ENCODE measurements at places on chromosomes 1 and 21.

DNA sequence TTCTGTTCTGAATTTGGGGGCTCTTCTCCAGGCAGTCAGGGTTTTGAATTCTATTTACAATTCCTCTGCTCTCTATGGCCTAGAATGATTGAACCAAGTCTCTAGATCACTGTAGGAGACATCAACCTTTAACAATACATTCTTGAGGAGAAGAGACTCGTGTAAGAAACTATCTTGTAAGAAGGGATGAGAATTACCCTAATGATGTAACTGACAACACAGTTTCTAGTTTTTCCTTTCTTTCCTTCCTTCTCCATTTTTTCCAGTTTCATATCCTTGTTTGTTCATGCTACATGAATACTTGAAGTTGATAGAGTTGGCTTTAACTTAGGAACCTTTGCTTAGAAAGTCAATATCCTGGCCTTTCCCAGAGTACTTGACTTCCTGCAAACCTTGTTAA is 1.3 kb upstream of the ATP1A1 start:
- no peak for DNase-seq

DNA sequence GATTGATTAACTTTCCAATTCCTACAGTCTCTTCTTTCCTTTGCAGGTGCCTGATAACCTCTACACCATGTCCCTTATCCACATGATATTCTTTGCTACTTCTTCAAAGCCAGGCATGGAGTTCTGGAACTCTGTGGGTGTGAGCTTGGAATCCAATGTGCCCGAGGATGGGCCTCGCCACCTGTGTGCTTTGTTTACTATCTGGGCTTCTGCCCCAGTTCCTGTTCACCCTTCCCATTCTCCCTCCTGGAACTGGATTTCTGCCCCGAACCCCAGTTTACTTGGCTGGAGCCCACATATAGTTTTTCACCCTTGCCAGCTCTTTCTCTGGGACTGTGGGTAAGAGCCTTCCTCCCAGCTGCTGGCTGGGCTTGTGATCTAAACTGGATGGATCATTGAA is 75.2 kb upstream of the AK4 start:
- DNase-seq: no peak

GRCh38 chr1:1430114-1430982 is 5.1 kb upstream of the VWA1 start:
- DNase-seq: no peak

DNA sequence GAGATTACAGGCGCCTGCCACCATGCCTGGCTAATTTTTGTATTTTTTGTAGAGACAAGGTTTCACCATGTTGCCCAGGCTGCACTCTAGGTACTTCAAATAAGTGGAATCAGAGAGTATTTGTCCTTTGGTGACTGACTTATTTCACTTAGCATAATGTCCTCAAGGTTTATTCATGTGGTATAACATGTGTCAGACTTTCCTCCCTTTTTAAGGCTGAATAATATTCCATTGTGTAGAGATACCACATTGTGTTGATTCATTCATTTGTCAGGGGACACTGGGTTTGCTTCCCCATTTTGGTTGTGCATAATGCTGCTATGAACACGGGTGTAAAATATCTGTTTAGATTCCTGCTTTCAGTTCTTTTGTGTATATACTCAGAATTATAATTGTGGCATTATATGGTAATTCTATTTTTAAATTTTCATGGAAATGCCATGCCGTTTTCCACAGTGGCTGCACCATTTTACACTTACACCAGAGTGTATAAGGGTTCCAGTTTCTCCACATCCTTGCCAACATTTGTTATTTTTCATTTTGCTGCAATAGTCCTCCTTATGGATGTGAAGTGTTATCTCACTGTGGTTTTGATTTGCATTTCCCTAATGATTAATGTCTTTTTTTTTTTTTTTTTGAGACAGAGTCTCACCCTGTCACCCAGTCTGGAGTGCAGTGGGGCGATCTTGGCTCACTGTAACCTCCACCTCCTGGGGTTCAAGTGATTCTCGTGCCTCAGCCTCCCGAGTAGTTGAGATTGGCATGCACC is 35.1 kb downstream of the IL6R start:
- no peak for DNase-seq

DNA sequence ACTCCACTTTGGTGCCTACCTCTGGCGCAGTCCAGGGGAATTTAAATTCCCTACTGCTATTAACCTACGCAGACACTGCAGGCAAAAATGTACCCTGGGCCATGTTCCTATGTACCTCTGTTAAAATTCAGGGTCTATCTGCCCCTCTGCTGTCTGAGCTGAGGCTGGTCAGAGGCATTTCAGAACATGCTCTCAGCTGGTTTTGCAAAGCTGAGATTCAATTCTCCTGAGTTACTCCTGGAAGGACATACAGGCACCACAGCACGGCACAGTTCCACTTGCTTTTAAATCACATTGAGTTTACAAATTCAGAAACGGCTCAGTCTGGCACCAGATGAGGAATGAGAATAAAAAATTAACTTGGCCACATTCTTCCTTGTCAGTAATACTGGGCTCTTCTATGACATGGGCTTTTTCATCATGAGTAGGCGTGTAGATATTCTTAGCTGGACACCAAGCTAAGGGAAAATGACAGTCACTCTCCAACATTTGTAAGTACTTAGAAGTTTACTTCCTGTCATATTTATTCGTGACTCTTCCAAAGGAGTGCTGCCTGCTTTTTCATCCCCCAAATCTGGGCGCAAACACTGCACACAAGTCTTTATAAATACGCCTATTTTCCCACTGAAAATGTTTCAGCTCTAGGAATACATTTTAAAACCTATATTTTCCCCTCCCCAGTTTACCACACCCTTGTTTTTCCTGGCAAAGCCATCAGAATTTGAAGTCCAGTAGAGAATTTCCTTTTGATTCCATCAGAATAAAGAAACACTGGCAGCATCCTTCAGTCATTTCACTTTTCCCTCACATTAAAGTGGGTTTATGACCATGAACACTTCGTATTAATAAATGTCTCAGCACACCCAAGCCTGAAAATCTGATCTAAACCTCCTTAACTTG is 1.9 kb downstream of the C1orf198 start:
- DNase-seq: no peak

- DNase-seq: no peak
These were observed 6.2 kb downstream of the SLC2A1 start for GRCh38 chr1:42952303-42953001.

DNA sequence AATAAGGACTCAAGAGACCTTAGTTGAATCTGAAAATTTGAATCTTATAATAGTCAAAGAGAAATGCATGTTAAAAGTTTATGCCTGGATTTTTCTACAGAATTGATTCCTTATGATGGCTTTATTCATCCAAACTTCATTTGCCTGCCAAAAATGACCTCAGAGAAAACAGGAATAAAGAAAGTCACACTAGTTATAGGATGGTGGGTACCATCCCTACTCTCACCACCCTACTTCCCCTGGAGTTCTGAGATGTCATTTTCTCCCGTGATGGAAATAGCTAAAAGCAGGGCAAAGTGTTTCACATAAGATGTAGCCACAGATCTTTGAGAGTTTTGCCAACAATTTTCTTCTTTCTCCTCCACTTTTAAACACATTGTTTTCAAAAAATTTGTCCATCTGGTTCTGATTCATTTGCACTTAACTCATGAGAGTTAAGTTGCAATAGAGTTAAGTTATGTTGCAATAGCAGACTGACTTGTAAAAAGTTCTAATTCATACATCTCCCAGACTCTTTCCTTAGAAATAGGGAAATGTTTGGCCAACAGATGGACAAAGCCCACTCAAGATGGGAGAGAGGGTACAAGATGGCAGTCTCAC is 384.6 kb downstream of the PLPP3 start:
- DNase-seq: no peak

DNA sequence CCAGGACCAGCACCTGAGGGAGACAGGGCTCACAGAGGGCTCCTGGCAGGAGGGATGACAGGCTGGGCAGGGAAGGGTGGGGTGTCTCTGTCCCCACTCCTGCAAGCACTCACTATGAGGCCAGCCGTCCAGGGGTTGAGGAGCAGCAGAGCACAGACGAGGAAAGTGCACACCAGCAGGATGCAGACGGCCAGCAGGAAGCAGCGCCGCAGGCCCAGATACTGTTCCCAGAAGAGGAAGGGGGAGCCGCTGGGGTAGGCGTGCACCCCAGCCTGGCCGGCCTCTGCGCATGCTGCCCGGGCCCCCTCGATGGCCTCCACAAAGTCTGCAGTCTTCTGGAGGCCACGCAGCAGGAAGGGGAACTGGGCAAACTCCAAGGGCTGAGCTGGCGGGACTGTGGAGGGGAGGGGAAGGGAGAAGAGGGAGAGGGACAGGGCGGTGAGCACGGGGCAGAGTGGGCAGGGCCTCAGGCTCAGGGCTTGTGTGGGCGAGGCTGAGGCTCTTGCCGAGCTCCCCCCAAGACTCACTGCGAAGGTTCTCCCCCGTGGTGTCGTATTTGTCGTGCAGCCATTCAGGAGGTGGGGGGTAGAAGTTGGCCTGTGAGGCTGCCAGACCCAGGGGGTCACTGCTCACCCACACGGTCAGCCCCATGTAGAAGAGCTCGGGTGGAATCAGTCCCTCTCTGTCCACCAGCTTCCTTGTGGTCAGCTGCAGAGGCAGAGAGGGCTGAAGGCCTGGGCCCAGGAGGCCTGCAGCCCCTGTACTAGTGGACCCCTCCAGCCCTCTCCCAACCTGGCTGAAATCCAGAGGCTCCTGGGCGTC is 16.5 kb downstream of the PTCH2 start:
- no peak for DNase-seq

DNA sequence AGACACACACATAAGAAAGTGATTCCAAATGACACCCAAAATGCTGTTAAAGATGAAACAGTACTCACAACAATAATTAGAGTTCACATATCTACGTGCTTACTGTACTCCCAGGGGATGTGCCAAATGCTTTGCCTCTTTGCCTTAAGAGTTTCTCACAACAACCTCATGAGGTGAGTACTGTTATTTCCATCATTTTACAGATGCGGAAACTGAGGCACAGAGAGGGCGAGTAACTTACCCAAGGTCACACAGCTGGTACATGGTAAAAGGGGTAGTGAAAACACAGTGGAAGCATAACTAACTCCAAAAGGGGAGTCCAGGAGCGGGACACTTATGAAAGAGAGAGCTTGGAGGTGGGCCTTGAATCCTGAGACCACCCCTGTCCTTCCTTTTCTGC is 171.8 kb downstream of the ACTL8 start:
- no peak for DNase-seq

GRCh38 chr1:77594366-77595112 is 87.9 kb downstream of the ZZZ3 start:
- DNase-seq: no peak

GRCh38 chr1:84538599-84538998 is 32.2 kb upstream of the GNG5 start:
- DNase-seq: no peak

- DNase-seq: no peak
These were observed 91.3 kb upstream of the LYST start for GRCh38 chr1:235958021-235958420.

DNA sequence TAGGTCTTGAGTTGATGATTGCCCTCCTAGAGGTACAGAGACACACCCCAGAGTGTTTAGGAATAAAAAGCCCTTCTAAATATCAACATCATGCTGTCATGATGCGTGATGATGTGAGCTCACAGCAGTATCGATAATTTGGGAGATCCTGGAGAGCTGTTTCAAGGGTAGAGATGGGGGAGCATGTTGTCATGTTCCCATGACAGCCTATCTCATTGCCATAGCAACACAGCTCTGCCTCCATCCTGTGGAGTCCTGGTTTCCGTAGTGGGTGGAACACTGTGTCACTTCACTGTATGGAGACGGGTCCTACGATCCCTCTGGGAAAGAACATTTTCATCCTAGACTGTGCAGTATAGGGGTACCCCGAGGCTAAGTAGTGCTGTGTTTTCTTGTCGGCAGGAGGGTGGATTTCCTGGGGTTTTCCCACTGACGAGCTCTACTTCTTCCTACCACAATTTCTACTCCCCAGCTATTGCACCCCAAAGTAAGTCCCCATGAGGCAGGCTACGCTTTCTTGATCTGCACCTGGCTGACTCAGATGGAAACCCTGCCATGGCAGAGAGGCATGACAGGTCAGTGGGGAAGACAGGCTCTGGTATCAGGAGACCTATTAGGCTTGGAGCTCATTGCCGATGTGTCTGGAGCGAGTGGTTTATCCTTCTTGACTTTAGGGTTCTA is 7.2 kb downstream of the KISS1 start:
- no peak for DNase-seq

DNA sequence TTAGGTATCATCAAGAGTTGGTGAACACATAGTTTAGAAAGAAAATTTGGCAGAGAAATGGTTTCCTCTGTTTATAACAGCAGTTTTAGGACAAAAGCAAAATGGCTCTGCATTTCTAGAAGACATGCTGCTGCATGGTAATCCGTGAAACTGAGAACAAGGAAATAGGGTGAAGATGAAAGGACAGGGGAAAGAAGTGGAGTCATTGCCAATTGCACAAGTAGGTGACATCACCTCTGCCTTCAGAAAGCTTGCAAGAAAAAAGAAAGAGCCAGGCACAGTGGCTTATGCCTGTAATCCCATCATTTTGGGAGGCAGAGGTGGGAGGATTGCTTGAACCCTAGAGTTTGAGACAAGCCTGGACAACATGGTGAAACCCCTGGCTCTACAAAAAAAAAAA is 217.6 kb downstream of the LMX1A start:
- no peak for DNase-seq

- DNase-seq: no peak
These were observed 42.9 kb downstream of the HLX start for GRCh38 chr1:220921971-220922635.

DNA sequence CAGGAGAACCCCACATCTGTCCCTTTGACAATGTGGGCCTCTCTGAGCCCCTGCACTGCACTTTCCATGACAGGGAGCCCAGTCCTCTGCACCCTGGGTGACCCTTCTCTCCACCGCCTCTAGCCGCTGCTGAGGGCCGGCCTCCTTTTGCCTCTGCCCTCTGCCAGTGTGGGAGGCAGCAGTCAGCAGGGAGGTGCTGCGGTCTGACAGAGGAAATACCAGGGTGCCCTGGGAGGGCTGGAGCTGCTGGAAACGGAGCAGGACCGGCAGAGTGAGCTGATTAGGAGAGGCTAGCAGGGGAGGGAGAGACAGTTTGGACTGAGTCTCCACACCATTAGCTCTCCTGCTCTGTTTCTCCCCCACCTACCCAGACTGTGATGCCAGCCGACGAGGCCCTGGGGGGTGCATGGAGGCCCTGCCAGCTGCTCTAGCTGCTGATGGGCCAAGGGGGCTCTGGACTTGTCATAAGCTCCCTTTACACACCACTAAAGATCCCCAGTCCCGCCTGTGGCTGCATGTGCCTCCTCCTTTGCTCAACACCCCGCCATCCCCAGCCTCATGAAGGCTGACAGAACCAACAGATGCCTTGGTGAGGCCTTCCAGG is 171.1 kb upstream of the KLHDC7A start:
- no peak for DNase-seq

- DNase-seq: no peak
These were observed 18.8 kb downstream of the TMPRSS15 start for GRCh38 chr21:18384771-18385170.

DNA sequence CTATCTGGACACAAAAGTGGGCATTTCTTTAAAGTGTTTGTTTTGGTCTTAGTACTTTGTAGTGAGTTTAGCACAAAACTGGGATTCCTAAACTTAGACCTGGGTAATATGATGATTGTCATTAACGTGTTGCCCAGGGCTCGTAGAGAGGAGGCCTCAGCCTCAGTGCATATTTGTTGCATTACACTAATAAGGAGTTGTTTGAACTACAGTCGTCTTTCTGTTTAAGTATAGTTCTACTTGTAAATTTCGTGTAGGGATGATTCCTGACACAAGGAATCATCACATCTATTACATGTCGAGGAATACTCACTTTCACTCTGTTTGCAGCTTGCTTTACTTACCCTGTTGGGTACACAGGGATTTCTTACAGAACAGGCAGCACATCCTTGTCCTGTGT is 85.0 kb downstream of the PRDM2 start:
- no peak for DNase-seq

GRCh38 chr1:85608851-85609250 is 28.3 kb downstream of the CCN1 start:
- DNase-seq: no peak

Data from stimulated activated CD4-positive, alpha-beta T cell treated with anti-CD3 and anti-CD28 coated beads, Interleukin-12 subunit alpha, Interleukin-12 subunit beta, amount 100 ng/mL, for 48 hours (primary cell).